ENCODE measurements at places on chromosomes 4 and X.

DNA sequence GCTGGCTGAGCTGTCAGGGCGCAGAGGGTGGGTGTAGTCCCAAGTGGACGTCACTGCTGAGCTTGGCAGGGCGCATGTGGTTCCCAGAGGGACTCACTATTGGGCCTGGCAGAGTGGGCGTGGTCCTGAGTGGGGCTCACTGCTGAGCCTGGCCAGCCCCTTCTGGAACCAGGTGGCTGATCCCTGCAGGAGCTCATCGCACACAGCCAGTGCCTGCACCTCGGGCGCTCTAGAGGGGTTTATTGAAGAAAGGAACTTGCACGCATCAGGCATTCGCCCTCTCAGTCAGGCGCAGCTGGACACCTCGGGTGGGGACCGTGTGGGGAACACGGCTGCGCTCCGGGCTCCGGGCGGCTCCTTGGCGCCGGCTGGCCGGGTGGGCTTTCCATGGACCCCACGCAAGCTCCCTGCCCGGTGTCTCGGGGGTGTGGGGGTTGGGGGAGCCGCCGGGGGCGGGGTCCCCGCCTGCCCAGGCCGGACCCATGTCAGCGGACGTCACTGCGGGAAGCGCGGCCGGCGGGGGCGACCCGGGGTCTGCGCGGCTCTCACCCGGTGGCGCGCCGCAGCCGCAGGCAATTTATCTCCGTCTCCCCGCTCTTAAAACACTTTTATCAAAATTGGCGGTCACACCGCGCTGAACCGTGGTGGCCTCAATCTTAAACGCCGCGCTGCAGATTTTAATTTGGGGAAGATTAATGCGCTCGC, 65.4 kb upstream of the NKX1-1 start:
- no peak for DNase-seq

DNA sequence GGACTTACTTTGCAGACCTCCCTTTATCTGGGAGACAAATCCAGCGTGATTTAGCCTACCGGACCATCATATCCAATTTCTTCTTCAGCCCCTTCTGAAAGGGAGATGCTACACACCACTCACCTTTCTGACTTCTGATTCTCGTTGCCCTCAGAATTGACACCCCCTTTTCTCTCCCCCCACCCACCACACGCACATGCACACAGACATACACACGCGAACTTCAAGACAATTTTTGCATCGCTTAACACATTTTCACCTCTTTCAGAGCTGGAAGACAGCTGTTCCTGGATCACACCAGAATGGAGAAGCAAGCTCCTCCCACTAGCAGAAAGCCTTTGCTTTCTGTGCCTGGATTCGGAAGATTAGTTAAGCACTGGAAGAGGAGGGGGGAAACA, 1.0 kb upstream of the SNCA start:
- no peak for DNase-seq

DNA sequence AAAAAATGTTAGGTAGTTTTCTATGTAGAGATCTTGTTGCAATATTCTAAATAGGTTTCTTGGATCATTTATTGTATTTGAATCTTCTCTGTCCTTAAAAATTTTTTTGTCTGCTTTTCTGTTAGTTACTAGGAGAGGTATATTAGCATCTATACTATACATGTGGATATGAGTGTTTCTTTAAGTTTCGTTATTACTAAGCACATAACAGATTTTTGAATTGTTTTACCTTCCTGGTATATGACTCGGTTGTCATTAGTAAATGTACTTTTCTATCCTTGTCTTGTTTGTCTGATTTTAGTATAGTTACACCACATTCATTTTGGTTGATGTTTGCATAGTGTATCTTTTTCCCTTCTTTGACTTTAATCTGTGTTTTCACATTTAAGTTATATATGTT, 20.2 kb downstream of the PYURF start:
- no peak for DNase-seq

DNA sequence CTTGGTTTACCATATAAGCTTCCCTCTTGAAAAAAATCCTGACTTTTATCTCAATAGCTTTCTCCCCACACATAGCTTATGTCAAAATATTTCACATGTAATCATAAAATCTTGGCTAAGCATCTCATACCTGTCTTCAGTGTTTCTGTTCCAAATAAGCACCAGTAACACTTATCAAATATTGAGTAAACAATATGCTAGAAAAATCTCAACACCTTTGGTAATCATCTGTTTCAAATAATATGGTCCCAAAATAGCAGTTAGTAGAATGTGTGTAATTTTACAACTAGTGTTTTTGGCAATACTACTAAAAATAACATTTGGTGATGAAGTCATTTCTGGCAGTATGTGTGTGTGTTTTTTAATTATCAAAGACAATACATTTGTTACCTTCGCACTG, 2138.2 kb downstream of the PCDH7 start:
- no peak for DNase-seq

GRCh38 chr4:157983300-157983699, 189.5 kb downstream of the GASK1B start:
- DNase-seq, result no peak
